ENCODE measurements at places on chromosomes 2 and 18.

GRCh38 chr2:71468279-71469015 lies 15.1 kb downstream of the DYSF start:
- DNase-seq: no peak

GRCh38 chr2:109375131-109375561 lies 238.6 kb downstream of the SEPTIN10 start:
- DNase-seq: no peak

GRCh38 chr2:207073801-207074678 lies 91.7 kb downstream of the KLF7 start:
- DNase-seq: peak; percentile 22

DNA sequence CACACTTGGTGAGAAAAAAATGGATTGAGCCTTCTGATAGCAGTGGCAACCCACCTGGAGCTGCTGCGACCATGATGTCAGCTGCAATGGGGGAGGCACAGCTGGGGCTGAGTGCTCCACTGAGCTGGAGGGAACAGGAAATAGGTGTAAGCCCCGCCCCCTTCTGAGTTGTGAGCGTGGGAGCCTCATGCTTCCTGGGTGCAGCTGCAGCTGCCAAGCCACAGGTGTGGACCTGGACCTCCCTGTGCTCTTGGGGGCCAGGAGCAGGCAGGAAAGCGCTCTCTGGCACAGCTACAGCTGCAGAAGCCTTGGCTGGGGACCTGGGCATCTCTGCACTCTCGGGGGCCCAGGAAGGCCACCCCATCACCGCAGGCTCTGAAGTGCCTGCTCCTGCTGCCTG lies 970.6 kb downstream of the DCDC2C start:
- no peak for DNase-seq

- DNase-seq: no peak
Measured at GRCh38 chr2:170690640-170691039, 24.5 kb upstream of the SP5 start.

DNA sequence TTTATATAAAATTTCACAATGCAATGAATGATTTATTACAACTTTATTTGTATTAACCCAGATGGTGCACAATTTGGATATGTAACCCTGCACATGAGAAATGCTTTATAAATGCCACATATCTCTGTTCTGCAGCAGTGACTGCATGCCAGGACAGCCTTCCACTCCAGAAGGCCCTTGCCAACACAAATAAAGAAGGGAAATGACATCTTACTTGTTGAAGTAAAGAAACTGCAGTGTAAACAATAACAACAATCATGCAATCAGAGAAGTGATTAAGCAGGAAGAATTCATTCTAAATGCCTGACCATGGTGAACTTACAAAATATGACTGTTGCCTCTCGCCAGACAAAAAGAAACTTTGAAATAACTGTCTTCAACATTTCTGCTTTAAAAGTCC lies 129.9 kb upstream of the CHST9 start:
- DNase-seq: no peak

DNA sequence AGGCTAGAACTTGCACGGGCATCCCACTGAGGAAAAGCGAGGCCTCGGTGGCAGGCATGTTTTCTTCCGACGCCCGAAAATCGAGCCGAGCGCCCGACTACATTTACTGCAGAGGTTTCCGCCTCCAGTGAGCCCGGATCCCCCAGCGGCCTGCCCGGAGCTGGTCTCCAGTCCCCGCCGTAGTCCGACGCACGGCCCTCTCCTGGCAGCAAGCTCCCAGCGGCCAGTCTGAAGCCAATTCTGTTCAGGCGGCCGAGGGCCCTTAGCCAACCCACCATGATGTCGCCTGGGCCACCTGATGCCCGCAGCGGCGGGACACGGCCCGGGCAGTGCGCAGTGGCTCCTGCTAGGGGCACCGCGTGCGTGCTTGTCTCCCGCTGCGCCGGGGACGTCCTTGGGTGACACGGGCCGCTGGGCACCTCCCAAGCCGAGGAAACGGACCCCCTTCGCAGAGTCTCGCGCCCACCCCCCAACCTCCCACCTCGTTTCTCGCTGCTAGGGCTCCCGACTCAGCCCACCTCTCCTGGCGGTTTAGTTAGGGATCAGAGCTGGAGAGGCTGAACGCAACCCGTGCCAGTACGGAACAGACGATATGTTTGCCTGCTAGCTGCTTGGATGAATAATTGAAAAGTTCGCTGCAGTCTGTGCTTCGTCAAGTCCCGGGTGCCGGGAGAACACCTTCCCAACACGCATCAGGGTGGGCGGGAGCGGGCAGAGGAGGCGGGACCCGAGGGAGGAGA lies 5.3 kb downstream of the ONECUT2 start:
- no peak for DNase-seq

- DNase-seq: no peak
Measured at GRCh38 chr2:72623481-72623880, 202.4 kb downstream of the EXOC6B start.

- DNase-seq: no peak
Measured at GRCh38 chr2:201084863-201085262, 13.1 kb downstream of the NDUFB3 start.

- DNase-seq: no peak
Measured at GRCh38 chr18:44651918-44652572, 28.6 kb upstream of the SETBP1 start.

GRCh38 chr18:46830633-46831032 lies 73.8 kb upstream of the ST8SIA5 start:
- DNase-seq: no peak

DNA sequence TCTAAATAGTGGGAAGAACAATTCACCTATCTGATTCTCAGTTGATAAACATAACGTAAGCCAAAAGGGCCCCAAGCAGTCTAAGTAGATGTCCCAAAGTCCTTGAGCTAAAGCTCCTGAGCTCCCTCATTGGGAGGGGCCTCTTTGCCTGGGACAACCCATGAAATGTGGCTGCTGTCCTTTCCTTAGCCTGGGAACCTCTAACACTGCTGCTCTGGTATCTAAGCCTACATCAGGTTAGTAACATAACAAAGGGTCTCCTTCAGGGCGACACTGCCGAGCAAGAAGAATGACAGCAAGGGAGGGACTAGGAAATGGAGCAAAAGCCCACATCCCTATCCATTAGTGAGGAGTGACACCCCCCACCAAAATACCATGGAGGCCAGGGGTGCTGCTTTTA lies 98.3 kb downstream of the MAPRE2 start:
- DNase-seq: no peak

GRCh38 chr2:37894047-37894446 lies 31.0 kb upstream of the RMDN2 start:
- no peak for DNase-seq

DNA sequence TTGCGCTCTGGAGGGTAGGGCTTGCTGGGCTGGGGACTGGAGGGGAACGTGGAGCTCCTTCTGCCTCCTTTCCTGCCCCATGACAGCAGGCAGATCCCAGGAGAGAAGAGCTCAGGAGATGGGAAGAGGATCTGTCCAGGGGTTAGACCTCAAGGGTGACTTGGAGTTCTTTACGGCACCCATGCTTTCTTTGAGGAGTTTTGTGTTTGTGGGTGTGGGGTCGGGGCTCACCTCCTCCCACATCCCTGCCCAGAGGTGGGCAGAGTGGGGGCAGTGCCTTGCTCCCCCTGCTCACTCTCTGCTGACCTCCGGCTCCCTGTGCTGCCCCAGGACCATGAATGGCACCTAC lies 4.3 kb downstream of the GPR35 start:
- DNase-seq: no peak

- DNase-seq: no peak
Measured at GRCh38 chr2:75424936-75425619, 135.7 kb downstream of the EVA1A start.

- no peak for DNase-seq
Measured at GRCh38 chr2:169659320-169659719, 34.9 kb downstream of the CFAP210 start.

DNA sequence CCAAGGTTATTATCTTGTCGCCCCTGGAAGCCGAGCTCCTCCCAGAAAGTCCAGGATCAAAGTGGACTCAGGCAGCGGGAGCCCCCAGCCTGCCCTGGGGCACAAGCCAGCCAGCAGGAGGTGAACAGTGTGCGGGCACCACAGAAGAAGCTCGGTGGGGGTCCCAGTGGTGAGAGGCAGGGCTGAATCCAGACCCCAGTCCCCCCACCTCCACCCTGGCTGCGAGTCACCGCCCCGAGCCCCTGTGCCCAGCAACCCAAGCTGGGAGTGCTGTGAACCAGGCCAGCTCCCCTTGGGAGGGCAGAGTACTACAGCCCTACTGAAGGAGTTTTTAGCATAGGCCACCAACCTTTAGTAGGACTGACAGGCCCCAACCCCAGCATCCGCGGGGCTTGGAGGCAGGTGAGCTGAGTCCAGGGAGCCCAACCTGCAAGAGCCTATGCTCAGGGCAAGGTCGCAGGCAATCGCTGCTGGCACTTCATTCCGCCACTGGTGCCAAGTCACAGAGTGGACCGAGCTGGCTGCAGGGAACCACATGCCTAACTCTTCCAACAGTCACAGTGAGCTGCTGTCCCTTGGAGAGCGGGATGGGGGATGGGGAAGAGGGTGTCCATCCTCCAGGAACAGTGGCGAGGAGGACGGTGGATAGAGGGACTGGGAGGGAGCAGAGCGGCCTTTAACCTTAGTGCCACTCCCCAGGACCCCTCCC lies 3.0 kb downstream of the PIEZO2 start:
- no peak for DNase-seq

GRCh38 chr18:9160014-9160413 lies 23.4 kb downstream of the ANKRD12 start:
- DNase-seq: no peak

DNA sequence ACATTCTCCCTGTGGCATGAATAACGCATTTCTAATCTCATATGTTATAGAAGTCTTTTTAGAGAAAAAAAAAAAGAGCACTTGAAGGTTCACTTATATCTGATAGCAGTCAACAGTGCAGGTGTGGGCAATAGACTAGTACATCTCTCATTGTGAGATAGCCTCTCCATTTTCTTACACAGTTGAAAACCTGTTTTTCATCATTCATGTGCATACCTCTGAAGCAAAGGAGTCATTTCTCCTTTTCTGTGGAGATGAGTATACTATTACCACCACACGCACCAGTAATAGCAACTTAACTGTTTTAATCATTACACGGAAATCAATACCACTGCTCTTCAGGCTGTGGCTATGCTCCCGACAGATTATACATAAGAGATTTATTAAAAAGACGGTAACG lies 1653.3 kb upstream of the TMEFF2 start:
- DNase-seq: no peak

- no peak for DNase-seq
Measured at GRCh38 chr18:58612315-58613055, 16.4 kb downstream of the ALPK2 start.

GRCh38 chr2:37464067-37464466 lies 119.6 kb downstream of the QPCT start:
- DNase-seq: no peak

DNA sequence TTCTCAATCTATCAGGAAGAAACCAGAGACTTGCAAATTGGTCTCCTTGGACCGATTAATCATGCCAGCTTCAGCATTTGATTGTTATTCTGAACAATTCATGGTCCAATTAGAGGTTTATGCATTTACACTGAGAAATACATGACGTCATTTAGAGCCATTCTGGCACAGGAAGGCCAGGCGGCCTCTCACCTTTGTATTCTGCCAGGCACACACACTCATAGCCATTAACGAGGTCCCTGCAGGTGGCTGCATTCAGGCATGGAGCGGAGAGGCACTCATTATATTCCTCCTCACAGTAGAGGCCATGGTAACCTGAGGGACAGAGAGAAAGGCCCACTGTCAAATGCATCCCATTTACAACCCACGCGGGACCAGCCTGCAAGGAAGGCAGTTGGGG lies 146.8 kb upstream of the PID1 start:
- no peak for DNase-seq

DNA sequence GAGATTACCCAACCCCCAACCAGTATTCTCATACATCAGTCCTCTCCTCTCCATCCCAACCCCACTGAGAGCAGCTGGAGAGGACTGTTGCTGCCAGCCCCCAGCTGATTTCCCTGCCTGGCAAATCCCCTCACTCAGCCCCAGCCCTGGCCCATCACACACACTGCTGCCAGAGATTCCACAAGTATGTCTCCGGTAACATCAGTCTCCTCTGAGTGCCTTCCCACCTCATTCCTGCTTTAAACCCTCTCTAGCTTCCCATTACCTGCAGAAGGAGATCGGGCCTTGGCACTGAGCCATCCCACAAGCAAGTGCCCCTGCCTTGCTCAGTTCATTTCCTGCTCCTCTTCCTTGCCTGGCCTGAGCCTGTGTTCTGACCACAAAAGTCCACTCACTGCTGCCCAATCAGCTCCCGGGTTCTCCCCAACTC lies 50.6 kb upstream of the ZFP36L2 start:
- DNase-seq: no peak

- DNase-seq: no peak
Measured at GRCh38 chr2:133848111-133848649, 279.9 kb upstream of the NCKAP5 start.

- no peak for DNase-seq
Measured at GRCh38 chr2:43332653-43333052, 106.2 kb upstream of the ZFP36L2 start.

GRCh38 chr2:220293966-220294365 lies 666.5 kb downstream of the SLC4A3 start:
- DNase-seq: no peak

DNA sequence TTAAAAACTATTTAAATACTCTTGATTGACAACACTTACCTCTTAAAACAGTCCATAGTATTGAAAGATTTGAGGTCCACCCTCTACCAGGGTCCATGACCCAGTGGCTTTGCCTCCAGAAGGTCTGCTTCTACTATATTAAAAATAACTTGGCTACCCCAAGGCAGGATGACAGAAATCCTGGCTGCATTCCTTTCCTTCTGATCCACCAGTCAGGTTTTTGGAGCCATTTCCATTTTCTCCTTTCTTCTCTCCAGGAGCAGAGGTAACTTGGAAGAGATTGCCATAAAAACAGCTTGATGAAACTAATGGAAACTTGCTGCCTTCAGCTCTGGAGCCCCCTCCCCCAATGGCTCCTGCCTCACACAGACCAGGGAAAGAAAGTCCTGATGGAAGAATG lies 2.6 kb upstream of the FAM171B start:
- DNase-seq: no peak

GRCh38 chr18:6711467-6711866 lies 18.0 kb upstream of the ARHGAP28 start:
- DNase-seq: no peak

DNA sequence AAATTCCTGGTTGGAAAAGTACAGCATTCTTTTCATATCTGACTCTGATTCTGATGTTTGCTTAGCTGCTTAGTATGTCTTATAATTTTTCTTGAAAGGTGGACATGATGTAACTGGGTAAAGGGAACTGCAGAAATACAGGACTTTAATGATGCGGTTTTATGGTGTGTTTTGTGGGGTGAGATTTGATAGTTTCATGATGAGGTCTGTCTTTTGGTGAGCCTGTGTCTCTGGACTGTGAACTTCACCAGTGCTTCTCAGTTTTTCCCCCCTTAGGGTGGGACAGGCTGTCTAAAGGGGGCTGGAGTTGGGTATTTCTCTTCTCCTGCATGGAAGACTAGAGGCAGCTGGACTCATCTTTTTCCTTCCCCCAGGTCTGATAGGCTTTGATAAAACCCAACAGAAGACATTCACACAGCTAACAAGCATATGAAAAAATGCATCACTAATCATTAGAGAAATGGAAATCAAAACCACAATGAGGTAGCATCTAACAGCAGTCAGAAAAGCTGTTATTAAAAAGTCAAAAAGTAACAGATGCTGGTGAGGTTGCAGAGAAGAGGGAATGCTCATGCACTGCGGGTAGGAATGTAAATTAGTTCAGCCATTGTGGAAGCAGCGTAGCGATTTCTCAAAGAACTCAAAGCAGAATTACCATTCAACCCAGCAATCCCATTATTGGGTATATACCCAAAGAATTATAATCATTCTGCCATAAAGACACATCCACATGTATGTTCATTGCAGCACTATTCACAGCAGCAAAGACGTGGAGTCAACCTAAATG lies 77.6 kb downstream of the EPC2 start:
- DNase-seq: no peak

GRCh38 chr2:219437690-219438206 lies 3.1 kb downstream of the SPEG start:
- no peak for DNase-seq
